ENCODE measurements at places on chromosomes 2 and 18. TPM values are rescaled to one million over a fixed set of nuclear protein-coding genes. Genes with fewer than 3 reads are reported as not detected.

GRCh38 chr2:111897630-111897923, 830 bp upstream of the MERTK start:
- no peak for DNase-seq

DNA sequence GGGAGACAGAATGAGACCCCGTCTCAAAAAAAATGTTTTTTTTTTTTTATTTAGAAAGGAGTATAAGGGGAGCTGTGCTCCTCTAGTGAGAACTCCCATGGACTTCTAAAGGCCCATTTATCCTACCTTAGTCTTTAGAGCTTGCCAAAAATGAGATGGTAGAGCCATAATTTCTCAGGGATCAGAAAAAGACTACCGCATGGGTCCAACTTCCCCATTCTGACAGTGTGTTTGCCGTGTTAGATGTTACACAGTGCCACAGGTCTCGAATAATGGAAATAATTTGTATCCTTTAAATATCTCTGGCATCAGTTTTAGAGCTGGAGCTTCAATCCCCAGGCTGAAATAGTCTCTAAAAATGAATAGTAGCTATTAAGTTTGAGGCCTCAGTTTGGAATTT, 6.0 kb upstream of the SLC39A10 start:
- DNase-seq = no peak

GRCh38 chr2:176039375-176039774, 37.3 kb upstream of the LNPK start:
- no peak for DNase-seq

GRCh38 chr2:224591220-224591619, 6.1 kb upstream of the CUL3 start:
- no peak for DNase-seq

GRCh38 chr2:224776795-224777558, 60.8 kb upstream of the CCDC195 start:
- no peak for DNase-seq

GRCh38 chr18:22538426-22538825, 120.7 kb upstream of the CTAGE1 start:
- DNase-seq = peak; percentile 41

DNA sequence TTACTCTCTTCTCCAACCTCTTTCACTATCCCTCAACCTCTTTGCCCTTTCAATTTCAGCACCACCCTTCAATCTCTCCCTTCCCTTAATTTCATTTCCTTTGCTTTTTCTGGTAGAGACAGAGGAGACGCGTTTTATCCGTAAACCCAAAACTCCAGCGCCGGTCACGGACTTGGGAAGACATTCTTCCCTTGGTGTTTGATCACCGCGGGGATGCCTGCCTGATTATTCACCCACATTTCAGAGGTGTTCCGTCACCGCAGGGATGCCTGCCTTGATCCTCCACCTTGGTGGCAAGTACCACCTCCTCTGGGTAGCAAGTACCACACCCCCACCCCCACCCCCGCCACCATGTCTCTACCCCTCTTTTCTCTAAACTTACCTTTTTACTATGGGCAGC, 669.4 kb upstream of the PKDCC start:
- no peak for DNase-seq

GRCh38 chr2:235151152-235151551, 199.3 kb downstream of the SH3BP4 start:
- DNase-seq = no peak

DNA sequence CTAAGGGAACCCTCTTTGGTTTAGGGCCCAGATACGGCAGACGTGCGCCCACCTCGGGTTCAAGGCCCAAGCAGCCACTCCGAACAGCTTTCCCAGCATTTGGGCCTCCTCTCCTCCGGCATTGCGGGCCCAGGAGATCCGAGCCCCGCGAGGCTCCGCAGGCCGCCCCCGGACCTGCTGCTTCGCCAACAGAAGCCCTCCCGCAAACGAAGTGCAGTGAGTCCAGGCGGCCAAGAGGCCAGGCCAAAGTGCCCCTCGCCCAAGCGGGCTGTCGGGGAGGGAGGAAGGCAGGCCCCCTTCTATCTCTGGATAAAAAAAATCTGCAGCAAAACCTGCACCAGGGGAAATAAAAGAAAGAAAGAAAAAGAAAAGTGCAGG, 6.0 kb downstream of the EN1 start:
- DNase-seq = no peak

DNA sequence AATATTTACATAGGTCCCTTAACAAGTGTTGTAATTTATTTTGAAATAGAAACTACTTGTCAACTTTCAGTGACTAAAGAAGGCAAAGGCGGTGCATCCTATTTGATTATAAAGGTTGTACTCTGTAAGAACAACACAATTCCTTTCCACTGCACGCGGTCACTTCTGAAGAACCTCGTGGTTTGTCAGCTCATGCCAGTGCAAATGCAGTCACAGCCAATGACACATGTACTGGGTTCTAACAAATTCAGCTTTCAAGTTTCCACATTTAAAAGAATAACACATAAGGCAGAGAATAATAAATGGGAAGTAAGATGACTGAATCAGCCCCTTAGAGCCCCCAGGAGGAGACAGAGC, 39.7 kb downstream of the CYB5A start:
- DNase-seq = no peak

Gene MYO3B
- total RNA-seq = 0.05 TPM

Gene TUBB8B
- total RNA-seq = not detected

Gene CNGA3
- total RNA-seq = not detected

Gene RIT2
- not detected for total RNA-seq

Gene ANKRD44
- total RNA-seq = 7.1 TPM

Gene GREB1
- 7.8 TPM for total RNA-seq

Data from left ventricle myocardium inferior (tissue), 1 donor.